Activated CD8-positive, alpha-beta memory T cell treated with anti-CD3 and anti-CD28 coated beads for 1 hour (primary cell): ENCODE measurements at places on chromosomes 3 and 15.

DNA sequence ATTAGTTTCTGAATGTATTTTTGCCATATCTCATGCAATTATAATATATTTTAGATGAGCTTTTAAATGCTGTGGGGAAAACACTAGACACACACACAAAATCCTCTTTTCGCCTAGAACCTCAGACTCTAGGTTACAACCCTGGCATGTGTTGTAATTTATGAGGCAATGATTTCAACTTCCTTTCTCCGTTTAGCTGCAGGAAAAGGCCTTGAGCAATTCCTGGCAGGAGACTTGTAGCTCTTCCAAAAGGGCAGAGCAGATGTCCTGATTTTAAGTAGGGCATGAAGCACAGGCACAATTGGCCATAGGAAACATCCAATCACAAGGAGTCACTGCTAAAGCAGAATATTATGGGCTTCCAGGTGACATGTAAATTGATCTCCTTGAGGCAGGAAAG, 82.0 kb downstream of the GPR156 start:
- no peak for DNase-seq

- DNase-seq, result no peak
Measured at GRCh38 chr15:78810003-78810361, 1.3 kb downstream of the ADAMTS7 start.

- no peak for DNase-seq
Measured at GRCh38 chr3:72134989-72135451, 350.1 kb upstream of the PROK2 start.

- no peak for DNase-seq
Measured at GRCh38 chr3:129001806-129002572, 885 bp downstream of the EFCC1 start.

DNA sequence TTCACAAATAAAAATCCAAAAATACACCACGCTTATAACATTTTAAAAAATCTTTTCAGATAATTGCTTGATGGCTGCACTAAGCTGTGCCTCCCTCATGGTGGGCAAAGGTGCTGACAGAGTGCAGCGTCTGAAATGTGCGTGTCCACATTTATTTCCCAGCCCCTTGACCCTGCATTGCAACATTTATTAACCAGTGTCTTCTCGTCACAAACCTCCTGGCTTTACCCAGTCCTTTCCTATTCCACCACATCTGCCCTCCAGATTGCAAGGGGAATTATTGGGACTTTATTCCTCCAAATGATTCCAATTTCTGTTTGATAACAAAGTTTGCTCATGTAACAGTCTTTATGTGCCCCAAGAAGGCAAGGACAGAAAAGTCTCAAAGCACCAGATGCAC, 5.5 kb downstream of the RASGRP1 start:
- no peak for DNase-seq

DNA sequence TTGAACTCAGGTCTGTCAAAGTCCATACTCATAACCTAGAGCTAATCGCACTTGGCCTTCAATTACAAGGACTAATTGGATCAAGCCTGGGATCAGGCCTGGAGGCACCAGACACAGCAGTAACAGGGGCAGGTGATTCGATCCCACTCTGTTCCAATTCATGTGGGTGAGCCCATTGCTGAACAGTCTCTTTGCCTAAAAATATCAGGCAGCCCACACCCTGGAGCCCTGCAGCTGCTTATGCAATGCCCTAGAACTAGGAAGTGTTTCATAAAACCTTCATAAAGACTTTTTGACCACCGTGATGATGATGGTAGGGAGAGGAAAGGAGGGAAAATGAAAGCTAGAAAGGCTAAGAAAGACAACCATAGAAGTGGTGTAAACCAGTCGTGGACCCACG, 47.8 kb upstream of the NEO1 start:
- no peak for DNase-seq

GRCh38 chr15:81865850-81866537, 179.8 kb downstream of the MEX3B start:
- DNase-seq, result no peak

GRCh38 chr3:11273891-11274291, 1.7 kb downstream of the ATG7 start:
- DNase-seq, result no peak

GRCh38 chr3:38583688-38584087, 65.8 kb downstream of the SCN5A start:
- no peak for DNase-seq

GRCh38 chr3:141401095-141401494, 32.8 kb downstream of the ZBTB38 start:
- no peak for DNase-seq

DNA sequence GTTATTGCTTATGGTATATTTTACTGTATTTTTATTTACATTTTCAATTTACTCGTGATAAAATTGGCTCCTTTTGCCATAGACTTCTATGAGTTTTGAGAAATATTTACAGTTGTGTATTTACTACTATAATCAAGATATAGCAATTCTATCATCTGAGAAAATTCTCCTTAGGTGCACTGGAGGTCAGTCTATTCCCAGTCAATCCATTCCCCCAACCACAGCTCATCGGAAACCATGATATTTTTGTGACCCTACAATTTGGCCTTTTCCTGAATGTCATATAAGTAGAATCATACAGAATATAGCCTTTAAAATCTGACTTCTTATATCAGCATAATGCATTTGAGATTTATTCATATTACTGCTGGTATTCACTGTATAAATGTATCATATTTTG, 114.7 kb upstream of the LRTM1 start:
- DNase-seq, result no peak

- DNase-seq, result no peak
Measured at GRCh38 chr3:133697960-133698359, 36.2 kb upstream of the TOPBP1 start.

- DNase-seq, result no peak
Measured at GRCh38 chr15:93250950-93251349, 161.9 kb upstream of the RGMA start.

- no peak for DNase-seq
Measured at GRCh38 chr3:72574144-72574543, 274.1 kb downstream of the SHQ1 start.

GRCh38 chr15:66254089-66254950, 770 bp upstream of the MEGF11 start:
- no peak for DNase-seq

- no peak for DNase-seq
Measured at GRCh38 chr15:75685195-75685594, 27.5 kb downstream of the CSPG4 start.

DNA sequence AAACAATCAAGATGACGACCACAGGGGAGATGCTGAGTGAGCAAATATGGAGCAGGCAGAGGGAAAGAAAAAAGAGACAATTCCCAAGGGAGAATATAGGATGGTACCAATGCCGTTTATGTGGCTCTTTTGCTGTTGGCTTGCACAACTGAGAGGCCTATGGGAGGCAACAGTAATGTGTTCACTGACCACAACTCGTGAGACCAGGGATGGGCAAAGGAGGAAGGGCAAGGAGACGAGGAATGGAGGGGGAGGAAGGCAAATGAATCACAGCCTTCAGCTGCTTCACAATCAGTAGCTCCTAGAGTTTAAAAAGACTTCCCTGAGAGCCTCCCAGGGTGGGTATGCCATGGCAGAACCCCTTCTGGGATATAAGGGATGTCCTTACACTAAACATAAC, 131.5 kb downstream of the SLC9A9 start:
- no peak for DNase-seq

- no peak for DNase-seq
Measured at GRCh38 chr15:100235030-100235617, 106.7 kb downstream of the ADAMTS17 start.

DNA sequence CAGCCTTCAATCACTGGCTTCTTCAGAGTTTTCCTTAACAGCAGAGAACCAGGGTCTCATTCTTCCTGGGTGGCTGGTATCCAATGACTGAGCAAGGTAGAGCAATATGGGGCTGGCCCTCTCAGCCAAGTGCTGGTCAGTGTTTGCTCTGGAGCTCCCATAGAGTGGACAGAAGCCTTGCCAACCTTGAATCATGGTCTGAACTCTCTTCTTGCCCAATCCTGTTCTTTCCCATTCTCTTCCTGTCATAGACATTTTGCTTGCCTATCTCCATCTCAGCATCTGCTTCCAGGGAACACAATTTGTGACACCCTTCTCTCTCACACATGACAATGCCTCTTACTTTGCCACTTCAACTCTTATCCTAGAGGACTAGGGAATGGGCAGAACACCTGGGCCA, 245.6 kb upstream of the PEX5L start:
- DNase-seq, result no peak

GRCh38 chr3:185717627-185718402, 107.0 kb downstream of the IGF2BP2 start:
- DNase-seq, result no peak

GRCh38 chr15:100021653-100022052, 288.4 kb upstream of the LYSMD4 start:
- DNase-seq, result no peak

GRCh38 chr3:174303907-174304560, 555.1 kb upstream of the NAALADL2 start:
- no peak for DNase-seq

DNA sequence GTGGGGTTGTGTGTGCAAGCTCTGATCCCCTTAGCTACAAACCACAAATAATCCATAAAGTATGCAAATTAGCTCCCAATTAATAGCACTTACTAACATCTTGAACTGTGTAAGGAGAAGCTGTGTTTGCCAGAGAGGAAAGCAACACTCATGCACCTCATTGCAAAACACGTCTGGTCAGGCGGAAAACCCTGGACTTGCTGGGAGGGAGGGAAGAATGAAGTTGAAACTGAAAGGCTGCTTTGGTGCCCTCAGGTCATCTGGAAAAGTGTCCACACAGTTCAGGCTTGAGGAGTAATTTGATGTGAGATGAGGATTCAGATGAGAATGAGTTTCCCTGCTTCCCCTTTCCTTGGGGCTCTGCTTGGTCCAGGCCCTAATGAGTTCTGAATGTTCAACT, 185.5 kb upstream of the ANKRD28 start:
- no peak for DNase-seq

GRCh38 chr3:61742006-61742405, 180.6 kb downstream of the PTPRG start:
- no peak for DNase-seq

DNA sequence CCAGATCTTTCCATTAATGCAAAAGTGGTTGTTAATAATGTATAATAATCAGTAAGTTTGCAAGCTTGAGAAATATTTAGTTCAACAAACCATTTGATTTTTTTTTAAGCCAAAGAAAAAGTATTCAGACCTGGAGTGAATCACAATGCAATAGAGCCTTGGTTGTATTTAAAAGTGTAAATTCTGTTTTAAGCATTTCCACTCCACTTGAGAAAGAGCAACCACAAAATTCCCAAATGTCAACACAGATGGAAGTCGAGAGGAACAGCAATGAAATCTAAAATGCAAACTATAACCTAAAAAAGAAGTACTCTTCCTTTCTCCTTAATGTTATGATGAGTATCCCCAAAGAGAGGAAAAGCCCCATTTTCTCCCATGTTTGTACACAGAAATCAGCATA, 20.2 kb downstream of the GBE1 start:
- DNase-seq, result no peak

GRCh38 chr3:115520651-115521245, 102.6 kb upstream of the GAP43 start:
- no peak for DNase-seq

DNA sequence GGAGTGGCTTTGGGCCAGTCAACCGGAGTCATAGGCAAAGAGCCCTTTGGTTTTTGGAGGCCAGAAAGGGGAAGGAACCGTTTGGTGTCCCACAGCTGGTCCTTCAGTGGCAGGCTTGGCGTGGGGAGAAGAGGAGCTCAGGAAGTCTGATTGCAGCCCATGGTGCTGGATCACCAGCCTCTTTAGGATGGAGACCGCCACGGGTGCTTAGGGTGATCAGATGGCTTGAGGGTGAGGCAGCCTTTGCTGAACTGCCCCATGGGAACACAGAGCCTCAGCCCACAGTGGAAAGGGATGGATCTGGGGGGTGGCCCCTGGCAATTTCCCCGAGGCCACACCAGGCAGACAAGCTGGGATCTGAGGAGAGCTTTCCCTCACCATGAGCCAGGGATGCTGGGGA, 38.6 kb upstream of the TOPBP1 start:
- DNase-seq, result no peak

DNA sequence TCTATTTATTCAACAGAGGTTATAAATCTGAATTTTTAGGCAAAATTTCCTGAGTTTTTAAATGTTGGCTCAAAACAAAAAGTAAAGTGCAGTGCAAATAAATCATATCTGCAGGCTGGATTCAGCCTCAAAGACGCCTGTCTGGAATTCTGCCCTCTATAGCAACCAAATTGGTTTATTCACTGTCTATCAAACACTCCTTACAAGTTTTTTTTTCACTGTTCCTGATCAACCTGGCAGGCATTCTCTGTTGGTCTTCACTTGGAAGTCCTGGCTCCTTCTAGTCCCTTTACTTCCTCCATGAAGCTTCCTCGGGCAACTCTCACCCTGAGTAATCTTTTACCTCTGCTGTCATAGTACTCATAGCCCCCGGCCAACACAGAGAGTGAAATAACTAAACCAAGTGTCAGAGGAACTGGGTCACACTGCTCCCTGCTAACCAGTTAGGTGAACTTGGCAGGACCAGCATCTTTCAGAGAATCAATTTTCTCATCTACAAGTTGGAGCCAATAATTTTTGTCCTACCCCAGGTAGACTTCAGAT, 36.8 kb upstream of the TIPARP start:
- DNase-seq, result no peak

- no peak for DNase-seq
Measured at GRCh38 chr15:59352189-59352588, 20.5 kb downstream of the MYO1E start.

DNA sequence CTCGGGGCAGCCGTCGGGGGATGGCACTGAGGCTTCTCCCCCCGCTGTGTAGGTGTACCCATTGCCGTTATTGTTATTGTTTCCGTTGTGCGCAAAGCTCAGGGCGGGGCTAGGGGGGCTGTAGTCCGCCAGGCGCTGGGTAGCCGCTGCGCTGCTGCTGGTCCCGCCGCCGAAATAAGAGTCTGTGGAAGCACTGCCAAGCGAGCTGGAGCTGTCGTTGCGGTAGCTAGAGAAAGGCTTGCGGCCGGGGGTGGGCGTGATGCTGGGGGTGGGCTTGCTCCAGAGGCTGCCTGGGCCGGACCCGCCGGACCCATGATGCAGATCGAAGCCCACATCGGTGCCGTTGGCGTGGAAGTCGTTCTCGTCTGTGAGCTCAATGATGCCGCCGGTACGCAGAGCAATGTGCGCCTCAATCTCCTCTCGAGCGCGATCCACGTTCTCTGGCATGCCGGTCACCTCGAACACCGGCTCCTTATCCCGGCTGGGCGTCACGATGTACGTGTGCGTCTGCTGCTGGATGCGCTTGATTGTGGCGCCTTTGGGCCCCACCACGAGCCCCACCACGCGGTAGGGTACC, 1.9 kb downstream of the MEX3B start:
- no peak for DNase-seq

DNA sequence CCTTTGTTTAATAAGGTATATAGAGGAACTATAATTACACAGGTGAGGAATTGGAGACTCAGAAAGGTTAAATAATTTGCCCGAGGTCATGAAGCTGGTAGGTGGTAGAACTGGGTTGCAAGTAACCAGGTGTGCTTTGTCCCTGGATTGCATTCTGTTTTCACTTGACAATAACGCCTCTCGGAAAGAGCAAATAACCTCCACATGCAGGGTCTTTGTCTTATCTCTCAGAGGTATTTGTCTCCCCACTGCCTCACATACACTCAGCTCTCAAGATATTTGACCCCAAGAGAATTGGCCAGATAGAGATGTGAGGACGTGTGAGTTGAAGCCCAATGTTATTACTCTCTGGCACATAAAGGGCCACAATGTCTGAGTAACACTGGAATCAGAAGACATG, 320.9 kb upstream of the ONECUT1 start:
- DNase-seq, result no peak
